ENCODE measurements at places on chromosomes 11 and 22.

DNA sequence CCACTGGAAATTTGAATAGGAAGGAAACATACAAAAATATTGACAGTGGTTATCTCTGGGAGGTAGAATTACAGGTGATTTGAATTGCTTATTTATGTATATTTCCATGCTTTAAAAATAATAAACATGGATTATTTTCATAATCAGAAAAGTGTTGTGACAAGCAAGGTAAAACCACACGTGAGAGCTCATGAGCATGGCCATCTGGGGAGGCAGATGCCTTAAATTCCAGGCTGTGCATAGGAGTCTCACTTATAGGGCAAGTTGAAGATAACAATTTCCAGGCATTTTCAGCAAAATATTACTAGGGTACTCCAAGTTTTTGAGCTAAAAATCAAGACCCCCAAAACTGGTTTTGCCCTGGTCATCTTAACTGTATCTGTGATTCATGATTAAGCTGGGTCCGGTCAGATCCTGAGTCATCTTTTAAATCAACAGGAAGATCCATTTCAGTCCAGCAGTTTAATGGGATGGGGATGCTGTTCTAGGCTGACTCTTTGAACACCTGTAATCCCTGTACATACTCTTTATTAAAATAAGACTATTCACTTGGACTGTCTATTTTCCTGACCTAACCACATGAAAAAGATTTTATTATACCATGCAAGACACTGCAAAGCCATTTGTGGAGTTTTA, 115.8 kb upstream of the NARS2 start:
- no peak for DNase-seq

DNA sequence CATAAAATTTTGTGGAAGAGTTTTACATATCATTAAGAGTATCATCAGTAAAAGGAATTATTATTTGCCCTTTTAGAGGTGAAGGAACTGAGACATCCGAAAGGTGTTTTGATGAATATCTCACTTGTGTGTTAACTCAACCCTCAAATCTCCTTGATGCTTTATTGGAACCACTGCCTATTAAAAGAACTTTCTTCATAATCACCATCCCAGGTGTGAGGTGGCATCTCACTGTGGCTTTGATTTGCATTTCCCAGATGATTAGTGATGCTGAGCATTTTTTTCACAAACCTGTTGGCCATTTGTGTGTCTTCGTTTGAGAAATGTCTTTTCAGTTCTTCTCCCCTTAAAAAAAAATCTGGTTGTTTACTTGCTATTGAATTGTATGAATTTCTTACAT, 134.0 kb upstream of the SYN3 start:
- DNase-seq: no peak

DNA sequence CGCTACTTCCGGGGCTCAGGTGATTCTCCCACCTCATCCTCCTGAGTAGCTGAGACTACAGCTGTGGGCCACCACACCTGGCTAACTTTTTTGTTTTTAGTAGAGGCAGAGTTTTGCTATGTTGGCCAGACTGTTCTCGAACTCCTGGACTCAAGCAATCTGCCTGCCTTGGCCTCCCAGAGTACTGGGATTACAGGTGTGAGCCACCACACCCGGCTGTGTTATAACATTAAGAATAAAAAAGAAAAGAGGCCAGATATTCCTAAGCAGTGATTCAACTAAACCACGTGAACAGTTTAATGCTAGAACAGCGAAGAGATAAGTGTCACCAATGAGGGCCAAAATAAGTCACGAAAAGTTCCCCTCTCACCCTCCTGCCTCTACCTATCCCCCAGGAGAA, 3.7 kb downstream of the PRDM10 start:
- no peak for DNase-seq

GRCh38 chr11:8315463-8315862, 51.8 kb upstream of the LMO1 start:
- DNase-seq: no peak

DNA sequence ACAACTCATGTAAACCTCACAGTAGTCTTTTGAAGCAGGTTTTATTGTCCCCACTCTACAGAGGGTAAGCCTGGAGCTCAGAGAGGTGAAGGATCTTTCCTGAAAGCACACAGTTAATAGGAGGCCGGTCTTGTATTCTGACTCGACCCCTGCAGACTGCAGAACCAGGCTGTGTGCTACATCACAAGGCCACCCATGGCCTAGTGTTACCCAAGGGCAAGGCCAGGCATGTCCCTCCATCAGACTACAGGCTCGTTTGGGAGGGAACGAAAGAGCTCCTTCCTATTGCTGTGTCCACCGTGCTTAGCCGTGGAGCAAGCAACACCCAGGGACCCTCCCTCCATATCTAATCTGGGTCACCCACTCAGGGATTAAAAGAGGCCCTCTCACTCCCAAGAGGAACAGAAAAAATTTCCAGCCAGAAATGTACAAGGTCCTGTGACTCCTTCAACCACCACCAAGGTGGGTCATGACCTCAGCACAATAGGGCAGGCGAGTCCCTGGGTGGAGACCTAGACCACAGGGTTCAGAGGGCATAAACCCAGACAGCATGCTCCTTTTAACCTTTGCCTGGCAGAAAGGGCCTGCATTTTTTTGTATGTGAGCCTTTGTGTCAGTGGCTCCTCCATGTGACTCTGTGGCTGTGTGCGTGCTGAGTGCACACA, 6.3 kb upstream of the SMIM35 start:
- peak; percentile 51 for DNase-seq

All from large intestine (tissue), 12 donors.